ENCODE measurements at places on chromosomes 7 and 10.

DNA sequence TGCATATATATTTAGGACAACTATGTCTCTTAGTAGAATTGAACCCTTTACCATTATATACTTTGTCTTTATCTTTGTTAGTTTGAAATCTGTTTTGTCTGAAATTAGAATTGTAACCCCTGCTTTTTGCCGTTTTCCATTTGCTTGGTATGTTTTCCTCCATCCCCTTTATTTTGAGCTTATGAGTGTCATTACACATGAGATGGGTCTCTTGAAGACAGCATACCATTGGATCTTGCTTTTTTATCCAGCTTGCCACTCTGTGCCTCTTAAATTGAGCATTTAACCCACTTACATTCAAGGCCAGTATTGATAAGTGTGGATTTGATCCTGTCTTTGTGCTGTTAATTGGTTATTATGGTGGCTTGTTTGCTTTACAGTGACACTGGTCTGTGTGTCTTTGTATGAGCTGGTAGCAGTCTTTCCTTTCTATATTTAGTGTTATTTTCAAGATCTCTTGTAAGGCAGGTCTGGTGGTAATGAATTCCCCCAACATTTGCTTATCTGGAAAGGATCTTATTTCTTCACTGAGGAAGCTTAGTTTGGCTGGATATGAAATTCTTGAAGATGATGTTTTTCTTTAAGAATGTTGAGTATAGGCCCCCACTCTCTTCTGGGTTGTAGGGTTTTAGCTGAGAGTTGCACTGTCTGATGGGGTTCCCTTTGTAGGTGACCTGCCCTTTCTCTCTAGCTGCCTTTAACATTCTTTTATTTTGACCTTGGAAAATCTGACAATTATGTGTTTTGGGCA, 149.5 kb downstream of the AHR start:
- no peak for DNase-seq

DNA sequence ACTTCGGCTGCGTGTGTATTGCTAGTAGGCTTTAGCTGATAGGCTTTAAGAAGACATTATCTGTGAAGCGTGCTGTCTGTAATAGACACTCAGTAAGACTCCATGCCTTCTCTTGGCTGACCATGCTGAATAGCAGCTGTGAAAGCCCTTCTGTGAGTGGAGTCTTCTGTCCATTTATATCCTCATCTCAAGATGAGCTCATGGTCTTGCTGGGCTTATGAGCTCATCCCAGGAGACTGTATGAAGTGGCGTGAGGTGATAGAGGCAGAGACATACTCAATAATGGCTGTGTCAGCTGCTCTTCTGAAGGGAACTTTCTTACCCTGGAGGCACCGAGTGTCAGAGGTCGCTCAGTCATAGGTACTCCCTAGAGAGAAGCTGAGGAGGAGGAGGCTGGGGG, 111.5 kb downstream of the SH2D4B start:
- DNase-seq = no peak

DNA sequence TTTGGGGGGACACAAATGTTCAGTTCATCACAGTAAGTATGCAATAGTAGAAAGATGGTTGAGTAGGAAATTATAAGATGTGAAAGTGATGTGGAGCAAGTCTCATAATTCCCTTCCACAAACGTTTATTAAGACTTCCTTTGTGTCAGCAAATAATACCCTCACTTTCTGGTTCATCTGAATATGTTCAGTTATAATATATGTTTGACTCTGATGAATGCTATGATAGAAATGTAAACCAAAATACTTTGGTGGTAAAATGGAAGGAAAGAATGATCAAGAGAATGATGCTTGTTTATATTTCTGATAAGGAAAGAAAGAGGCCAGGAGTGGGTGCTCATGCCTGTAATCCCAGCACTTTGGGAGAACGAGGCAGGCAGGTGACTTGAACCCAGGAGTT, 111.7 kb upstream of the PLXDC2 start:
- no peak for DNase-seq

GRCh38 chr7:131016230-131016629, 282.2 kb upstream of the KLF14 start:
- DNase-seq = no peak

DNA sequence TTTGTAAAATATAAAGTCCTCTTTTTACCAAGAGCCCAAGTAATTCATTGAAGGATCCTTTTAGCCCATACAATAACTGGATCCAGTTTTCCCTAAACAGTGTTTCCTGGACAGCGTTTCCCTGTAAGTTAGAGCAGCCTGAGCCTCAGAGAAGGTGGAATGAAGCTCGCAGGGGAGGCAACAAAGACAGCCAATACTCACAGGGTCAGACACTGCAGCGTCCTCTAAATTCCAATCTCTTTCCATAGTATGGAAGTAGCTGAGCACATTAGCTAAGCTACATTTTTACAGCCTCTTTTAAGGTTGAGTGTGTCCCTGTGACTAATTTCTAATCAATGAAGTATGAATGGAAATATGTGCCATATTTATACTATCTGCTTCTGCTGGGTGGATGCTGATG, 193.5 kb downstream of the GRM3 start:
- no peak for DNase-seq

Measured in chondrocyte (in vitro differentiated cells).